IMR-90 (cell line): ENCODE measurements at places on chromosomes 5 and 9. TPM values are rescaled to one million over a fixed set of nuclear protein-coding genes. Genes with fewer than 3 reads are reported as not detected.
A peak's percentile ranks its signal among the peaks of the same experiment; 100 is the strongest.

DNA sequence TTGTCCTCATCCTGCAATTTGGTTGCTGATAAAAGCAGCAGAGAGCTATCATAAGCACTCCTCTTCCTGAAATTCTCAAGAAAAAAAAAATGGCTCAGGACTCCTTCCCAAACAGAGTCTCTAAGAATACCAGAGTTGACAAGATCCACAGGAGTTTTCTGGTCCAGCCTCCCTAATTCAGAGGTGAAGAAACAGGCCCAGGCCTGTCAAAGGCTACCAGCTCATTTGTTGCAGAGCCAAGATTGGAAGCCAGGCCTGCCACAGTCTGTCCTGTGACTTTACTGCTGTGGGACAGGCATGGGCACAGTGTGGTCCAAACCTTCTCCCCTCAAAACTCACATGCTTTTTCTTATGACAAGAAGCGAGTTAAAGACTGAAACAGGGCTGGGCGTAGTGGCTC, 41.5 kb downstream of the NIPSNAP3B start:
- DNase-seq: no peak

- no peak for DNase-seq
Measured at GRCh38 chr5:2579126-2579525, 172.4 kb downstream of the IRX2 start.

PCDHGC5 gene
- polyA plus RNA-seq: 3.8 TPM in 2 replicates

GRCh38 chr5:122929001-122929400, 83.6 kb downstream of the SNX24 start:
- no peak for DNase-seq

GRCh38 chr9:109214414-109214813, 47.4 kb upstream of the FRRS1L start:
- no peak for DNase-seq

DNA sequence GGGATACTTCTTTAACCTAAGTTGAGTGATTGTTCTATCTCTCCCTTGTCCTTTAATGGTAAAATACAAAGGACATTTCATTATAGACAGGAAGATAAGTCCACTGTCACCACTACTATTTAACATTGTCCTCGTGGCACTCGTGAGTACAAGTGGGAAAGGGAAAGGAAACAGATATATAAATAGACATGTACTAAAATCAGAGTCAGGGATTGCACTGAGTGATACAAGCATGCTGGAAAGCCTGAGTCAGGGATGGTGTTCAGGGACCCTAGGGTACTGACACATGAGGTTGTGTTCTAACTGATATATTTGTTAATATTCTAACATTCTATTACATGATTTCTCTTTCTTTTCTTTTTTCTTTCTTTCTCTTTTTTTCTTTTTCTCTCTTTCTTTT, 74.8 kb upstream of the FAM170A start:
- DNase-seq: no peak

GRCh38 chr5:14489643-14490042, 91.9 kb upstream of the OTULINL start:
- no peak for DNase-seq

DNA sequence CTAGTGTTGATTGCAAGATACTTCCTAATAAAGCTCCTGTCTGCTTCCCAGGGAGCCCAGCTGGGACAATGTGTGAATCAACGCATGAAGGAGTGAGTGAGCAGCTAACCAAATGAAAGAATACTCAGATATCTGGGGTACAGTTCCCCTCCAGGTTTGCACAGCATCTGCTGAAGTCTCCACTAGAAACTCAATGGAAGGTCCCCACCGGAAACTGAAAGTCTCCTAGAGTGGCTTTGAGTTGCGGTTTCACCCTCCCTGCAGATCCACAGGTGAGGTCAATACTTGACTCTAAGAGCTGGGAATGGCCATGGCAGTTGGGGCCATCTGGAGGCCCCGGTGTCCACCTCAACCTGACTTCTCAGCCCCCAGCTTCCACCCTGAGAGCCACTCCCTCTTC, 198.2 kb upstream of the MSX2 start:
- DNase-seq: no peak

DNA sequence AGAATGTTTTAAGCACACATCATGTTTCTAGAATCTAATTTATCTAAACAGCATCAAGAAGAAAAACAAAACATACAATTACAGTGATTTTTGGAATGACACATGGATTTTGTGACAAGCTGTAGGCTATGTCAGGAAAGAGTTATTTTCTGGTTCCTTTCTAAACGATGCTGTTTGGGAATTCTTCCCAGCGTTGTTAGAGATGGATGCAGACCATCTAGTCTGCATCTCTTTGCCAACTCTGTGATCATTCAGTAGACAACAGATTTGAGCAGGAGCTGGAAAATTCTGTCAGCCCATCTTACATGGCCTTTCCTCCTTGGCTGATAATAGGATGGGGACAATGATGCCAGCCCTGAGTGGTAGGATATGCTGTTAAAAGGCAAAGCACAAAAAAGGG, 295.7 kb upstream of the TRPC7 start:
- DNase-seq: no peak

- DNase-seq: peak; percentile 49
Measured at GRCh38 chr5:81838307-81838906, 87.5 kb upstream of the SSBP2 start.

PCDHGA11 gene
- polyA plus RNA-seq: 6.9 and 7.5 TPM in 2 replicates
